ENCODE measurements at places on chromosomes 12 and 14.

- DNase-seq: no peak
These were observed 3.3 kb upstream of the PAX9 start for GRCh38 chr14:36658123-36659009.

GRCh38 chr12:87200289-87200979, 828.8 kb downstream of the C12orf50 start:
- no peak for DNase-seq

DNA sequence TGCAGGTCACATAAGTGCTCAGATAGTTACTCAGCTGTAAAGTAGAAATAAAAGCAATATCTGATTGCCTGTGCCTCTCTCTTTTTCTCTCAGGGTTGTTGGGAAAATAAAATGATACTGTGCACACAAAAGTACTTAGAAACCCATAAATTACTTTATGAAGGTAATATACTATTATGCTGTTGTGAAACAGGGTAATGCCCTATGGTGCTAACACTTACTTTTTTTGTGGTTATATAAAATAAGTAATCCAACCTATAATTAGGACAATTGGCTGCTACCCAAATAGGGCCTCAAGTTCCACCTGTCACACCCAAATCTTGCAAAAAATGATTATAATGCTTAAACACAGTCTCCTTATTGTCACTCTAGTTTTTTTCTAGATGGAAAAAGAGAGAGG, 50.6 kb downstream of the DAAM1 start:
- no peak for DNase-seq

- no peak for DNase-seq
These were observed 57.7 kb downstream of the ARF6 start for GRCh38 chr14:49950275-49951228.

GRCh38 chr12:8953773-8954402, 4.4 kb upstream of the M6PR start:
- DNase-seq: no peak

DNA sequence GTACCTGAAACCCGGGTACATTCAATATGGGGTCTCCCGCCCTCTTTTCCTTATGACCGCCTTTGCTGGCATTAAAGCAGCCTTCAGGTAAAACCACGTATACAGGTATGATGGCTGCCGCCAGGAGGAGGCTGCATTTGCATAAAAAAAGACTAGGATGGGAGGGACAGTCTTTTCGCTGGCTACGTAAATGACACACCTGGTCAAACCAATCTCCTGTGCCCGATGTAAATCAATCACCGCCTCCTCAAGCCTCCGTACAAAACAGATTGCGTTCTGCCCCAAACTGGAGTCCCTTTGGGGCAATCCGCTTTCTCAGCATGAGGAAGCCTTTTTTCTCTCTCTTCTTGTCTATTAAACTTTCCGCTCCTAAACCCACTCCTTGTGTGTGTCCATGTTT, 8.1 kb upstream of the ALDH1L2 start:
- no peak for DNase-seq

GRCh38 chr14:95663226-95663797, 22.9 kb upstream of the TCL1B start:
- no peak for DNase-seq
